Activated naive CD8-positive, alpha-beta T cell treated with anti-CD3 and anti-CD28 coated beads for 36 hours (primary cell): ENCODE measurements at places on chromosomes 7 and 10. TPM values are rescaled to one million over a fixed set of nuclear protein-coding genes. Genes with fewer than 3 reads are reported as not detected.

GRCh38 chr10:1476455-1476803 is 260.9 kb downstream of the ADARB2 start:
- no peak for DNase-seq

GRCh38 chr10:78614267-78614666 is 454.5 kb upstream of the ZMIZ1 start:
- no peak for DNase-seq

DNA sequence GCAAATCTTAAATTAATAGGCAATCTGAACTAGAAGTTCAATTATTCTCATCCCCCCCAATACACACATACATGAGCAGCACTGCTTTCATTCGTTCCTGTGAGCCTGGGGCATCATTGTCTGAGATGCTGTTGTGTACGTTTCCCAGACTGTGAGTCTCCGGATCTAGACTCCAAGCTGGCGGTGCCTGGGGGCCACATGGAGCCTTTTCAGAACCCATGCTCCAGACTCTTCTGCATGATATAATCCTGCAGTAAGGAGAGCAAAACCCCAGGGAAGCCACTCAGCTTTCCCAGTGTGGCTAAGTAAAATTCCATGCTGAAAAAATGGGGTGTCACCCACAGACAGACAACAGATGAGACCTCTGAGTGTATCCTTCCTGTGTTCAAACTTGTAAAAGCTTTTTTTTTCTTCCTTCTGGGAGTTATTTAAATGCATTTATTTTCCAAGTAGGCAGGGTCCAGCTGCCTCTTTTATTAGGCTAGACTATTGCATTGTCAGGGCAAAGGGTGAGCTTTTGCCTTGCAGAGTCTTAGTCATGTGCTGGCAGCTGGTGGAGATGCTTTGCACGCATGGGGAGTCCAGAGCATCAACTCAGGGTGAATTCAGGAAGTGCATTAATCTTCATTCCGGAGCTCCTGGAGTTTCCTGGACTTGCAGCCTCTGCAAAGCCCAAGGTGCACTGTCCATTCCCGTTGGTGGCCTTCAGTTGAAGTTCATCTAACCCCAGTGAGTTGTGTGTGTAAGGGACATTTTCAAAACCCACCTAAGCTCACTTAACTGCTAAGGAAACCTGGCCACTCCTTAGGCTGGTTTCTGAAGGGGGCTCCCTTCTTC is 185.7 kb upstream of the ADO start:
- DNase-seq, result no peak

The GPR26 gene
- total RNA-seq, result not detected

DNA sequence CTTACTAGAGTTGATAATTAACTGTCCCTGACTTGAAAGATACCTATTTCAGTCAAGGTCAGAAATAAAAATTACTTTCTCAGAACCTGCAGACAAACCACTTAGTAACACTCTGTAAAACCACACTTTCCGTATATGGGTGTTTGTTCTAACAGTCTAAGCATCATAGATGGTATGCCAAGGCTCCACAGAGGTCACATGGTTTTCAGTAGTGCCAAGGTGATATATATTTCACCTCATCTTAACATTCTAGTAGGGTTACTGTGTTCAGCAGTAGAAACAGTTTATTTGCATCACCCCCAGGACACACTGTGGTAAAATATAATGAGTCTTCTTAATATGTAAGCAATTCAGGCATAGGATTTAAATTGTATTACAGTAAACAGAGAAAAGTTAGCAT is 61.5 kb downstream of the KCND2 start:
- no peak for DNase-seq

The PNLIPRP3 gene
- not detected for total RNA-seq

DNA sequence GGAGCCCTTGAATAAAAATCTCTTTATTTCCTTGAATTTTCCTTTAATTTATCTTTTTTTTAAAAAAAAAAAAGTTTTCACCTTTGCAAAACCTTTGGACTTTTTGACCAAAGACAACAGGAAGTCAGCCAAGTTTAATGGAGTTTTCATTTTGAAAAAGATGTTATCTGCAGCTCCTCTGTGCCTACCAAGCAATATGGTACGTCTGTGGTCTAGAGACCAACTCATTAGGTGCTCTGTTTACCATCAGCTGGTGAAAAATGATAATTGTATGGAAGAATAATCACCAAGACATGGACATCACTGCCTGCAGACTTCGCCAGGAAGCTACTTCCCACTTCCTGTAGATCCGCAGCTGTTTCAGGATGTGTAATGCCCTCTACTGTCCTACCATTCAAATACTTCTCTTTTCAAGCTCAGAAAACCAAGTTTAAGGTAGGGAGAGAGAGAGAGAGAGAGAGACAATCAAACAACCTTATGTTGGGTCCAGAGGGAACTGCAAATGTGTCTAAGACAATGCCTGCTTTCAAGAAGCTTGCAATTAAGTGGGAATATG is 18.7 kb downstream of the PLXNA4 start:
- DNase-seq, result no peak

DNA sequence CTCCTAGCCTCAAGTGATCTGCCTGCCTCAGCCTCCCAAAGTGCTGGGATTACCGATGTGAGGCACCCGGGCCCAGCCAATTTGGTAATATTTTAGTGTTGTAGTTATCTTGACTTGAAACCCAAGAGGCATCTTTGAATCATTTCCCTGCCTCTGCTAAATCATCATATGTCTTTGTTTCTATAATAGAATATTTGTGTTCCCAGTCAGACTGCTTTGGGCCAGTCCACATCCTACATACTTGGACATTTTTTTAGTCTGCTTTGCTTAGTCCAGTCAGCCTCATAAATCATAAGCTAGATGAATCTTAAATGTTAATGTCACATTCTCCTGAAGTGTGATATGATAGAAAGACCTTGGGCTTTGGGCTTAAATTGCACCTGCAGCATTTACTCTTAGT is 5.9 kb downstream of the STAM start:
- no peak for DNase-seq

- DNase-seq, result no peak
These were observed 152.9 kb downstream of the HGF start for GRCh38 chr7:81616951-81617350.

DNA sequence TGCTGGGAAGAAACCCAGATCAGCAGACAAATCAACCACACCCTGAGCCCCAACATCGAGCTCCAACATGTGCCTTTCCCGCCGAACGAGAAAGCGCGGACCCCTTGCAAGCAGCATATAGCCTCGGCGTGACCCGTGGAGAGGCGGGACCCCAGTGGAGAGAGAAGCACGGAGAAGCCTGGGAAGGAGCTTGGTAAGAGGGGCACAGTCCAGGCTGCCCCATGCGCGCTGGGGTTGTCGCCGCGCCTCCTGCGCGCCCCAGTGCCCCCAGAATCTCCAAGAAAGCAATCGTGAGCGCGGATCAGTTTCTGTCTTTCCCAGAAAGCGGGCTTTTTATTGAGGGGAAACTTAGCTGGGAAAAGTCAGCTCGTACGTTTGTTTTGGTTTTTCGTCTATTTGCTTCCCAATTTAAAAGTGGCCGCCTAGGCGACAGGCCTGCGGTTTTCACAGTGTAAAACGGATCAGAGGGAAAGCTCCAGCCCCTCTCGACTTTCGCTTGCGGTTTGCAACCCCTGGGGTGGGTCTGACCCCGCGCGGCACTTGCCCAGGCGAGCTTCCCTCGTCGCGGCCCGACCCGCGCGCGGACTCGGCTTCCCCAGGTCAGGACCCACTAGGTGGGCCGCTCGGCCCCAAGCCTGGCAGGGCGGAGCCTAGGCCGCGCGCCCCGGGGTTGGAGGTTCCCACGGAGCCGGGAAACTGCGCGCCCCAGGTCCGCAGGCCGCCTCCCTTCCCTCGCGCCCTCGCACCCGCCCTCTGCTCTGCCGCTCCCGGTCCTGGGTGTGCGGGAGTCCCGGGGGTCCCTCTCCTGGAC is 31.1 kb downstream of the SKIDA1 start:
- DNase-seq, result peak; percentile 42

The RAB19 gene
- 7.6 TPM for total RNA-seq

GRCh38 chr10:86688398-86688921 is 20.1 kb downstream of the LDB3 start:
- DNase-seq, result peak; percentile 54

DNA sequence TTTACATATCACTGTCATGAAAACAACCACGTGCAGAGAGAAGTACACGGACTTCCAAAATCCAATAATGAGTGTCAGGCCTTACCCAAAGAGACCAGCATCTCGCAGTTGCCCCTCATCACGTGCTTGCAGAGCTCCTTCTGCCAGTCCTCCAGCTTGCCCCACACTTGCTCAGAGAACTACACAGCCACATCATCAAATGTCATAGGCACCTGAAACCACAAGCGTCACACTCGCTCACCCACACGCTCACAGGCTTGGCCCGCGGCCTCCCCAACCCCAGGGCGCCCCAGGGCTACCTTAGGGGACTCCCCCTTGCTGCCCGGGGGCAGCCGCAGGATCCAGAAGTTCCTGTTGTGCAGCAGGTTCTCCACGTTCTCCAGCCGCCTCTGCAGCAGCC is 123.4 kb upstream of the ZNF746 start:
- DNase-seq, result peak; percentile 82

DNA sequence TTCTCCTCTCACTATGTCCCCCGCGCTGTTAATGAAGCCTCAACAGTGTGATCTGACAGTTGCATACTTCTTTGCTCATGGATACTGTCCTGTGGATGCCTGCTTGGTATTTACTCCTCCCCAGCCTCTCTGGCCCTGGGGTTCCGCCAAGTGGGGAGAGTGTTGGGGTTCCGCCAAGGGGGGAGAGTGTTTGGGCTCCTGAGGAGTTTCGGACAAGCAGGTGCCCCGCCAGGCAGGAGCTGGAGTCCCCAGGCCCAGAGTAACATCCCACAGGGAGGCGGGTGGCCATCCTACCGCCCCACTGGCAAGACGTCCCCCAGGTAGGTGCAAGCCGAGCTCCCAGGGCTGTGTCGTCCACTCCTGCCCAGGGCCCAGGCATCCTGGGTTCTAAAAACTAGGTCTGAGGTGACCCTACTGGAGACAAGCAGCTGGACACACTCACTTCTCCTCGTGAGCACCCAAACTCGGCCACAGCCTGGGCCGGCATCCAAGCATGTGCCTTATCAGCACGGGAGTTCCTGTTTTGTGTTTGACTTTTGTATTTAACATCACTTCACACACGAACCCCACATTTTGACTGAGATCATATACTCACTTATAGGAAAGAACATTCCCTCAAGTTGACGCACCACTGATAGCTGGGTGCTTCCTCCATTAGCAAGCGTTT is 34.2 kb downstream of the CAMK2B start:
- DNase-seq, result no peak

The TMEM168 gene
- 12.0 TPM for total RNA-seq

- DNase-seq, result no peak
These were observed 99.2 kb downstream of the VOPP1 start for GRCh38 chr7:55472928-55473725.

GRCh38 chr7:88919478-88920131 is 124.1 kb upstream of the TEX47 start:
- no peak for DNase-seq

GRCh38 chr7:137937202-137937560 is 64.7 kb downstream of the CREB3L2 start:
- no peak for DNase-seq

The AKR1D1 gene
- not detected for total RNA-seq

DNA sequence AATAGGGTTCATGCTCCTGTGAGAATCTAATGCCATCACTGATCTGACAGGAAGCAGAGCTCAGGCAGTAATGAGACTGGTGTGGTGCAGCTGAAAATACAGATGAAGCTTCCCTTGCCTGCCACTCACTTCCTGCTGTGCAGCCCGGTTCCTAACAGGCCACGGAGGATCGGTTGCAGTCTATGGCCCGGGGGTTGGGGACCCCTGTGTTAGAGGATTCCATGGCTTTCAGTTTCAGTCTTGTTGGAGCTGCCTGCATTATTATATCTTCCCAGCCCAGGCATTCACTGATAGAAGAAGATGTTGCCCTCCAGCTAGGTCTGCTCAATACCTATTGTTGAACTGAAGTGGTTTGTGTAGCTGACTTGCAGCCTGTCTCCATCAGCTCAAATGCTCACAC is 1298.8 kb downstream of the TYW1 start:
- no peak for DNase-seq

DNA sequence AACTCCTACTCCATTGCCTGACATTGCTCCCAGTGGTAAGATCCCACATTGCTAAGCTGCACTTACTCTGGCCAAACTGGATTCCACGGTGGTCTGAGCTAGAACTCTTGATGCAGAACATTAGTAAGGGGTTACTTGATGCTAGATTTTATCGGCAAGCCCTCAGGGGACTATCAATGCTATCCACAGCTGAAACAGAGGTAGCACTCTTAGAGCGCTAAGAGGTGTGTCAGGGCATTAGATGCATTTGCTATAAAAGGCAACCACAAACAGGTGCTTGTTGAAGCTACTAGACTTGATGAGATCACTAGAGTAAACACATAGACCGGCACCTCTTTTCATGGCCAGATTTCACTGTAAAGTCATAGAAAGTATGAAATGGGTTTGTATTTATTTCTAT is 116.3 kb downstream of the MDFIC start:
- DNase-seq, result no peak

DNA sequence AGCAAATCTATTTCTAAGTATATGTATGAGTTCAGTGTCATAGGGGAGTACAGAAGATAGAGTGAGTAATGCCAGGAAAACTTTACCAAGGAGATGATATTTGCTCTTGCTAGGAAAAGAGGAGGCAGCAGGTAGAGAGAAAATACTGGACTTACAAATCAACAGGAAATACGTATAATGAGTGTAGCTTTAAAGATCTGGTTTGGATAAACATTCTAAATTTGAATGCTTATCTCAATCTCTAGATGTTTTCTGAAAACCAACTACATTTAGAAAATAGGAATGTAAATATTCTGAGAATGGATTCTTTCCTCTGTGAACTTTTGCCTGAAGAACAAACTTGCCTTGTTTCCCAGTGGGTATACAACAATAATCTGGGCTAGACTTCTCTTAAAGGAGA is 46.9 kb upstream of the GNAI1 start:
- no peak for DNase-seq

The EIF3A gene
- total RNA-seq, result 163 TPM

GRCh38 chr7:6279937-6280336 is 7.5 kb upstream of the CYTH3 start:
- DNase-seq, result no peak

DNA sequence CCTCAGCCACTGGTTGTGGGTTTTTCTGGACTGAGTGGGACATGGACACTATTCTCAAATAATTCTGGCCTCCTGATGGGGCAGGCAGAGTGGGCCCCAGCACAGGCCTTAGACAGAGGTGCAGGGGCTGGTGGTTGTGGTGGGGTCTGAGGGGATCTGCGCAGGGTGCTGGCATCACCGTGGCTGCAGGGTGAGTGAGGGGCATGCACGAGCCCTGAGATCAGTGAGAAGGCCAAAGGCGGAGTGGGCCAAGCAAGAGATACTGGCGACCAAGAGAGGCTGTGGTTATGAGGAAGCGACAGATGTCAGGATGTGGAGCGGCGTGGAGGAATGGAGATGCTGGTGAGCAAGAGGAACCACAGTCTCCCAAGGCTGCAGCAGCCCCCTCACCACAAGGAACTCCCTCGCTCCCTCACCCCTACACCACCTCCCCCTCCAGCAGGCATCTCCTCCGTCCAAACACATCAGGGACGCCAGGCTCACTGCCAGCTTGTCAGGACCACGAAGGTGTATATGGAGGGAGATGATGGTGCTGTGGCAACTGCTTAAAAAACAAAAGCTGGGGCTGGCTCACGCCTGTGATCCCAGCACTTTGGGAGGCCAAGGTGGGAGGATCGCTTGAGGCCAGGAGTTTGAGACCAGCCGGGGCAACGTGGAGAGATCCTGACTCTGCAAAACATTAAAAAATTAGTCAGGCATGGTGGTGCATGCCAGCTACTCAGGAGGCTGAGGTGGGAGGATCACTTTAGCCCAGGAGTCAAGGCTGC is 9.6 kb downstream of the PRF1 start:
- DNase-seq, result no peak

- DNase-seq, result peak; percentile 29
These were observed 3.1 kb upstream of the ZNF12 start for GRCh38 chr7:6709808-6710207.
